NCI-H446 treated with DMSO at 0.1 percent for 48 hours (cell line): ENCODE measurements at places on chromosomes 11 and 22.
A peak's percentile ranks its signal among the peaks of the same experiment; 100 is the strongest.

- no peak for DNase-seq
Measured at GRCh38 chr11:70510571-70510970, 112.2 kb downstream of the CTTN start.

DNA sequence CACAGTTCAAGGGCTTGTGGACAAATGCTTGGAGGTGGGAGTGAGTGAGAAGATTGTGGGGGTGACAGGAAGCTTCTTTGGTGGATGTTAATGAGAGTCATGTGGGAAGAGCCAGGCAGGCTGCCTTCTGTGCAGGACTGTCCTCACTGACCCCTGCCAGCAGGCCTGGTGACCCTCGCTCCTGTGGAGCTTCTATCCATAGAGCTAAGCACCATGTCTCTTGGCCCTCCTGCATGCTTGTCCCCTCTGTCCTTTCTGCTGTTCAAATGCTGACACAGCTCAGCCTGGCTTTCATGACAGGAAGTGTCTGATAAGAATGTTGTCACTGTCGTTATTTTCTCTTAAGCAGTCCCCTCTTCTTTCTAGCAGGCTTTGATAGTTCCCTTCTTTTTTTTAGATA, 37.6 kb downstream of the NAT10 start:
- no peak for DNase-seq

GRCh38 chr22:25113316-25113721, 86.3 kb upstream of the CRYBB3 start:
- no peak for DNase-seq

DNA sequence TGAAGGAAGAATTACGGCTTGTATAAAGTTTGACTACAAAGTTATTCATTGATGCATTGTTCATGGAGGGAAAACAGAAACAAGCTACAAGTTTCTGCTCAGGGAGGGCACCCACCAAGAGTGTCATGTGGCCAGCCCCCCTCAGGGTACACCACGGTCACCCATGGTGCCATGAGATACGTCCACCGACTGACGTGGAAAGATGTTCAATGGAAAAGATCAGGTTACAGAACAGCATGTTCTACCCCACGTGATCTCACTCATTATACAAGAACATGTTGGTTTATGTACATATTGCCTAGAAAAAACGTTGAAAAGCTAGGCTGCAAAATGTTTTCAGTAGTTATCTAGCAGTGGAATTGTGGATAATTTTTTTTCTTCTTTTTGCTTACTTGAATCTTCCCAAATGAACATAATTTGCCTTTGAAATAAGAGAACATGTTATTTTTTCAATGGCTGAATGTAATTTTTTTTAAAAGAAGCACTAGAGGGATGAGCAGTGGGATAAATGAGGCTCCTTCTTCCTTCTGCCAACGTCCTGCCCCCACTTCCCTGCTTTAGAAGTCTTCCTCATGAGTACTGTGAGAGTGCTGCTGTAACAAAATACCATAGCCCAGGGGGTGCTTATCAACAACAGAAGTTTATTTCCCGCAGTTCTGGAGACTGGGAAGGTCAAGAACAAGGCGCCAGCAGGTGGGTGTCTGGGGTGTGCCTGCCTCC, 22.5 kb downstream of the RCN1 start:
- no peak for DNase-seq

DNA sequence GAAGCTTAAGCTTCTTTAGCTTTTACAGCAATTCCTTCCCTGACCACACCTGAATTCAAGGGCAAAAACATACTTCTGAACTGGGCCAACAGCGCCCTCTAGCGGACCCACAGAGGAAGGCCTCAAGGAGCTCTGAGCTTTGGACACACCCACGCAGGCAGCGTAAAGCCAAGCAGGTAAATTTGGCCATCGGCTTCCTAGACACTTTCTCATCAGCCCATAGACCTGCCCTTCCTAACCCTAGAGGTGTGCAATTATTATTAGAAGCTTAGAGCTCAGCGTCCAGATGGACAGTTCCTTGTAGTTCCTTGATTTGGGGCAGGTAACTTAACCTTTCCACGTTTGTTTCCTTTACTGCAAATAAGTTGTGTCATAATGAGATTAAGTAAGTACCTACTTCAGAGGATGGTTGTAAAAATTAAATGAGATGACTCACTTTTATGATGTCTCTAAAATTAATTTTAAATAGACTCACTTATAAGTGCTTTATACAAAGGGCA, 25.7 kb upstream of the HMGXB4 start:
- DNase-seq: peak; percentile 50

DNA sequence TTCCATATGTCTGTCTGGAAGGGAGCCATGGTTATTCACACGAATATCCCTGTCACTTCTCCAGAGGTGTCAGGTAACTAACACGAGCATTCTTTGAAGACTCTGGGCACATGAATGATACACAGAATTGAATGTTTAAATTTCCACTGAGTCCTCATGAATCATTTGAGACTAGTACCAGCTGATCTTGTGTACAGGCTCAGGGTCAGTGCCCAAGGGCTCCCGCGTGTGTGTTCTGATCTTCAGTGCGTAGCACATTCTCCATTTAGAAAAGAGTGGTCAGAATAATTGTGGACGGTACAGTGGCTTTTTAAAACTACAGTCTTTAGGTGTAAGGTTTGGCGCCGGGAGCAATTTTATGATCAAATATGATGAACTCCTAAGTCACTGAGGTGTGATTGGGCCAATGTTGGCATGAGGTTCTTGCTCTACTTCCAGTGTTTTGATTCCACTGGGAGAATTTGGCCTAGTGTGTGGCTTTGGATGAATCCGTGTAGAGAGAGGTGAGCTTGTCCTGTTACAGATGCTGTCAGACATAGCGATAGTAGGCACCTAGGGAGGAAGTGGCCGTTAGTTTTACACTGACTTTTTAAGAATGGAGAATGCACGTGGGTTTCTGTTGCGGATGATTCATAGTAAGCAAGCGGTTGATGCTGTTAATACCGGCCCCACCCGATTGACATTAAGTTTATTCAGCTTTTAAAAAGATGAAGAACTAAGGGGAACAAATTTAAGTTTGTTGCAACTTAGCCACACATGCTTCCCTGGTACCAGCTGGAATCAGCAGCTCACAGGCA, 22.2 kb downstream of the NUP50 start:
- DNase-seq: no peak

- no peak for DNase-seq
Measured at GRCh38 chr11:86477495-86478155, 102.9 kb downstream of the CCDC81 start.

DNA sequence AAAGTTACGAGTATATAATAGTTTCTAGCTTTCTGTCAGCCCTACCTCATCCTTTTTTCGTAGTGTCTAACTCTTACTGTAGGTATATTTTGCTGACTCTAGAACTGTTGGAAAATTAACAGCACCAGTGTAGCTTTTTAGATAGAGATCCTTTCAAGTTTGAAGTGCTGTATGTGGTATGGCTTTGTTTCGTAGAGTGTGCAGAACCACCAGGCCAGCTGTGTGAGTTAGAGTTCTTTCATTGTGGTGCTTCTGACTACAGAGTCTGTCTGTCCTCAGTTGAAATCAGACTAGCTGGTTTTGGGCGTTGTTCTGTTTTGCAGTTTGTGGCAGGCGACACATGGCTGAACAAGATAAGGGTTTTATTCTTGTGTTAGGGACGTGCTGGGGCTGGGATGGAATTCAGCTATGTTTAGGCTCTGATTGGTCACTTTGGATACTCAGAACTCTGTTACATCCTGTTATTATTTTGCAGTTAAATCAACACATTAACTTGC, 3.2 kb downstream of the ARHGEF12 start:
- no peak for DNase-seq

GRCh38 chr22:33105501-33105911, 47.3 kb upstream of the SYN3 start:
- DNase-seq: no peak

- no peak for DNase-seq
Measured at GRCh38 chr22:30941363-30941740, 27.2 kb downstream of the MORC2 start.

GRCh38 chr11:69650081-69650831, 9.3 kb downstream of the CCND1 start:
- DNase-seq: no peak

DNA sequence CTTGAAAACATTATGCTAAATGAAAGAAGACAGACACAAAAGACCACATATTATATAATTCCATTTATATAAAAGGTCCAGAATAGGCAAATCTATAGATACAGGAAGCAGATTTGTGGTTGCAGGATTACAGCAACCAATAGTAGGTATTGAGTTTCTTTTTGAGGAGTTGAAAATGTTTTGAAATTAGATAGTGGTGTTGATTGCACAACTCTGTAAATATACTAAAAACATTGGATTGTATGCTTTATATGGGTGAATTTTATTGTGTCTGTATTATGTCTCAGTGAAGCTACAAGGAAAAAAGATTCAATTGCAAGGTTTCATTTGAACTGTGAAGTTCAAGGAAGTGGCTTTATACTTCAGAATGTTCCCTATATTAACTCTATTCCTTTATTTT, 3.0 kb upstream of the RRAS2 start:
- DNase-seq: no peak

- no peak for DNase-seq
Measured at GRCh38 chr22:39254789-39255298, 10.1 kb upstream of the PDGFB start.

GRCh38 chr11:10267821-10268220, 26.2 kb downstream of the SBF2 start:
- DNase-seq: no peak

GRCh38 chr22:21933413-21933812, 19.2 kb downstream of the PPM1F start:
- DNase-seq: no peak

DNA sequence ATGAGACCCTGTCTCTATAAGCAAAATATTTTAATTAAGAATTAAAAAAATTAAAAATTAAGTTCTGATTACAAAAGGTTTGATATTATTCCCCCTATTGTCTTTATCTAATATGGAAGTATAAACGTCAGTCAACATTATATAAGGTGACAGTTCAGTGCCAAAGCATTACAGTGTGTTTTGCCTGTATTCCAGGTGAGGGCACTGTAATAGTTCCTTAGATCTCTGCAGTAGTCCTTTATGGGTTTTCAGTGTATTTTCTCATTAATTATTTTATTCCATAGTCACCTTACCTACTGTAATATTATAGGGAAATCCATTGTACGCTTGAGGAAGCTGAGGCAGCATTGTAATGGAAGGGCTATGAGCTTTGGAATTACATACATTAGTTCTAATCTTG, 33.0 kb downstream of the FAR1 start:
- no peak for DNase-seq

DNA sequence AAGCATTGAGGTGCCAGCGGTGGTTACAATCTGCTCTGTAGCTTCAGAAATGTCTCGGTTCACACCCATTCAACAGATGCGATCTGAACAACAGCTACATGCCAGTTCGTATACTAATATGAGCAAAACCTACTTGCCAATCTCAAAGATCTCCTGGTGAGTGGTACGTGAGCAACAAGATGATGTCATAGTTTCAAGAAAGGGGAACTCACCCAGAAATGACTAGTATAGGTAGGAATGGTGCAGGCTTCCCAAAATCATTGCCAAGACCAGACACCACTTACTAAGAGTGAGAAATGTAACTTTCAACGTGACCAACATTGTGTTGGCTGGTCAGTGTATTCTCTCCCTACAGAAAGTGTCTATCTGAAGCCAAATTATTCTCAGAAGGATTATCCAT, 31.1 kb downstream of the OR6Q1 start:
- no peak for DNase-seq

DNA sequence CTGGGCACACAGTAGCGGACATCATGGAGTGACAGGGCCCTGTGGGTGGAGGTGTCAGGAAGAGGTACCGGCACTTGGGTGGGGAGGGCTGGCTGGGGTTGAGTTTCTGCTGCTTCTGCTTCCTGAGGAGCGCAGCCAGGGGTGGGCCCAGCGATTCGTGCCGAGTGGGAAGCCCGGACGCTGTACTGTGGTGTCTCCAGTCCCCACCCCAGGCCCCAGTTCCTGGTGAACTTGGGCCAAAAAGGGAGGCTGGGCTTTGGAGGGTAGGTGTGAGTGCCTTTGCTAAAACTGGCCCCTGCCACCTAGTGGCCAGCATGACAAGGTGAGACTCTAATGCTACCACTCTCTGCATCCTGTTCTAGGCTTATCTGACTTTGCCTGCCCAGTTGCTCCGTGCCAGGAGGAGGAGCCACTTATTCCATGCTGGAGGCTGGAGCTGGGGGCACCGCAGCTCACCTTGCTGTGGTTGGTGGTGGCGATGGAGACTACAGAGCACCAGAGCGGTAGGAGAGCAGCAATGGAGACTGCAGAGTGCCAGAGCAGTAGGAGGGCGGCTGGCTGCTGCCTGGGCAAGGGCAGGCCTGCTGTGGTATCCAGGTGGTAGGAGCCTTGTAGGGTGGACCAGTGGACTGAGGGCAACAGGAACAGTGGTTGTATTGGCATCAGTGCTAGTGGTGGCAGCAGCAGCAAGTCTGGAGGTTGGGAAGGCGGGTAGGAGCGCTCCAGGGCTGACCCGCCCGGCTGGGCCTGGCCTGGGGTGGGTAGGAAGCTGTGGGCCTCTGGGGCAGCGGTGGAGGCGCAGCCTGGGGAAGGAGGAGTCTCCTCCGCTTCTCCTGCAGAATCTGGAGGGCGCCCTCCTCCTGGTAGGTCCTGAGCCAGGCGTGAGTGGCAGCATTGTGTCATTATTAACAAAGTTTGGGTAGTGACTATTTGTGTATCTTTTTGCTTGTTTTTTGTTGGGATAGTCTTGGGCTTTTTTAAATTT, 2.2 kb upstream of the RFPL2 start:
- DNase-seq: no peak

GRCh38 chr11:120501440-120501839, 10.1 kb upstream of the GRIK4 start:
- no peak for DNase-seq

- DNase-seq: no peak
Measured at GRCh38 chr11:78752494-78752893, 177.8 kb upstream of the NARS2 start.

DNA sequence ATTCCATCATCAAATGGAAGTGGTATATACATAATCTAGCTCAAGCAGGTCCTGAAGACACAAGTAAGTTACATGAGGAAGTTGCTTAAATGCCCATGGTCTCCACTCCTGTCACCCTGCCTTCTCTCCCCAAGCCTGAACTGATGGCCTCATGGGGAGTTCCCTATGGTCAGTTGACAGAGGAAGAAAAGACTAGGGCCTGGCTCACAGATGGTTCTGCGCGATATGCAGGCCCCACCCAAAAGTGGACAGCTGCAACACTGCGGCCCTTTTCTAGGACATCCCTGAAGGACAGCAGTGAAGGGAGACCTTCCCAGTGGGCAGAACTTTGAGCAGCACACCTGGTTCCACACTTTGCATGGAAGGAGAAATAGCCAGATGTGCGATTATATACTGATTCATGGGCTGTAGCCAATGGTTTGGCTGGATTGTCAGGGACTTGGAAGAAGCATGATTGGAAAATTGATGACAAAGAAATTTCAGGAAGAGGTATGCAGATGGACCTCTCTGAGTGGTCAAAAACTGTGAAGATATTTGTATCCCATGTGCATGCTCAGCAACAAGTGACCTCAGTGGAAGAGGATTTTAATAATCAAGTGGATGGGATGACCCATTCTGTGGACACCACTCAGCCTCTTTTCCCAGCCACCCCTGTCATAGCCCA, 17.3 kb upstream of the CD82 start:
- DNase-seq: no peak

GRCh38 chr22:32106930-32107329, 52.2 kb downstream of the C22orf42 start:
- no peak for DNase-seq

GRCh38 chr11:57643802-57644201, 5.9 kb downstream of the YPEL4 start:
- no peak for DNase-seq

- no peak for DNase-seq
Measured at GRCh38 chr22:36221799-36222751, 17.3 kb downstream of the APOL2 start.

GRCh38 chr11:26245046-26245445, 86.9 kb upstream of the ANO3 start:
- DNase-seq: no peak

GRCh38 chr22:30823015-30823370, 128.3 kb downstream of the OSBP2 start:
- DNase-seq: no peak
